Dorsolateral prefrontal cortex (tissue), 122 donors: ENCODE measurements at places on chromosomes 6 and 20.

GRCh38 chr6:2770171-2770570, 5.0 kb downstream of the WRNIP1 start:
- DNase-seq: no peak

GRCh38 chr20:63553933-63554290, at the start of gene FNDC11:
Gene FNDC11, plus strand, starts transcription at chr20:63554159. Its CDS starts 1,505 bp downstream, at chr20:63555664.
- DNase-seq: no peak

DNA sequence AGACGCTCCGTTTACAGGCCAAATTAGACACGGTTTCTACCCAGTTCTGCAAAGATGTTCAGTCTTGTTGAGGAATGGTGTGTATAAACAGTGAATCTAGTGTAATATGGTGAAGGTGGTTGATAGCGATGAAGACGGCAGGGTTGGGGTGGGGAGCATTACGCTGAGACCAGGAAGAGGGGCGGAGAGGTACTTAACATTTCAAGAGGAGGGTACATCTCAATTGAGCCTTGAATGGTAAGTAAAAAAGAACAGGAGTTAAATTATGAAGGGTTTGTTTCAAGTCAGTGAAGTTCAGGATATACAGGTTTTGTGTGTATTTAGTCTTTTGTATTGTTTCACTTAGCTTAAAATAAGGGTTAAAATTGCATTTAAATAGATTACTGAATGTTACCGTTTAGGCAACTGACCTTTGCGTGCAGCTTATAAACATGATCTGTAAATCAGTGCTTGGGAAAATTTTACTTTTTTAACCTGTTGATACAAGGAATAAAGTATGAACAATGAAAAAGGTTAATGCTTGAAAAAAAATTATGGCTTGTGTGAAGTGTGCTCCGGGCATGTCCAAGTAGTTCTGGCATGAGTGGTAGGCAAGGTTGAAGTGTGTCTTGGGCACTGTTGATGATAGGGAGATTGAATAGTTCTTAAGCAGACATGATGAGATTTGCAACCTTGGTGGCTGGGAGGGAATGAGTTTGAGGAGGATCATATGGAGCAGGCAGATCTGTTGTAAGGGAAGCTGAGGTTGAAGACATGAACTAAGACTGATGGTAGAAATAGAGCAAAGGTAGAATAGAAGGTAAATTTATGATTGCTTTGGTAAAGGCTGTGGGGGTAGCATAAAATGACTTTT, 842 bp downstream of the POLR1C start:
- DNase-seq: no peak

DNA sequence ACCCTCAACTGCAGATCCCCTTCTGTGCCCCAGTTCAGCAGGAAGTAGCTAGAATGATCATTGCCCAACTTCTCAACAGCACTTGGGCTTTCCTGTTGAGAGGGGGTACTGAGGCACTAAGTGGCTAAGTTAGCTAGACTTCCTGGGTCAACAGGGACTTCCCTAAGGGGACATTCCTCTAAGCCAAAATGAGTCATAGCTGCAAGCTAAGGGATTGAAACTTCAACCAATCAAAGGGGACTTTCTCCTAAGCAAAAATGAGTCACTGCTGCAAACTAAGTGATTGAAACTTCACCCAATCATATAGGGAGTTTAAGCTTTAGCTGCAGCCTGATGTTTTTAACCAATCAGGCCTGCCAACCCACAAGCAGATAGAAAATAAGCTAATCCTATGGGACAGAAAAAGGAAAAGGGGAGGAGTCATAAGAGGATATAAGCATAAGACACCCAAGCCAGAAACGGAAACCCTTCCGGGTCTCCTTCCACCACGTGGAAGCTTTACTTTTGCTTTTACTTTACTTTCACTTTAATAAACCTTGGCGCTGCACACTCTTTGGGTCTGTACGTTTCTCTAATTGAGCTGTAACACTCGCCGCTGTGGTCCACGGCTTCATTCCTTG, 659.0 kb upstream of the HS3ST5 start:
- DNase-seq: no peak

DNA sequence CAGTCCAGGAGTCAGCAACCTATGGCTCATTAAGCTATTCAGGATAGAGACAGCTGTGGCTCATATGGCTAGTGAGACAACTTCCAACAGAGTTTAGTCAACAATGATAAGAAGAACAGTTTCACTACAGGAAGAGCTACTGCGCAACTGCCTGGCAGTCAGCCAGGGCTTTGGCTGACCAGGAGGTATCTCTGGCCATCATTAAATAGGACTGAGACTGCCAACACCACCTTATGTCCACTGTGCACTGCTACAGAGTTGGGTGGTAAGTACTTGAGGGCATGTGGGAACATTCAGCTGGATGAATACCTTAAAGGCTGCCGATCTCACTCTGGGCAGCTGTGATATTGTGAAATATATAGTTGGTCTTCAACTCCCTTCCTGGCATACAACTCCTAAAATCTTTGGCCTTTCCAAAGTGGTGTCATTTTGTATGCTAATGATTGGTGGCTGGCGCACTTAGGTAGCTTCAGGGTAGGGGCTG, 52.2 kb upstream of the FAM83C start:
- DNase-seq: no peak

- no peak for DNase-seq
Observed at GRCh38 chr6:94065707-94066337, 646.5 kb upstream of the EPHA7 start.

GRCh38 chr6:10720265-10720959, 2.5 kb upstream of the TMEM14C start:
- peak; percentile 47 for DNase-seq

GRCh38 chr20:32344835-32345506, 13.2 kb upstream of the ASXL1 start:
- no peak for DNase-seq

- no peak for DNase-seq
Observed at GRCh38 chr20:57153238-57153905, 113.1 kb downstream of the BMP7 start.

DNA sequence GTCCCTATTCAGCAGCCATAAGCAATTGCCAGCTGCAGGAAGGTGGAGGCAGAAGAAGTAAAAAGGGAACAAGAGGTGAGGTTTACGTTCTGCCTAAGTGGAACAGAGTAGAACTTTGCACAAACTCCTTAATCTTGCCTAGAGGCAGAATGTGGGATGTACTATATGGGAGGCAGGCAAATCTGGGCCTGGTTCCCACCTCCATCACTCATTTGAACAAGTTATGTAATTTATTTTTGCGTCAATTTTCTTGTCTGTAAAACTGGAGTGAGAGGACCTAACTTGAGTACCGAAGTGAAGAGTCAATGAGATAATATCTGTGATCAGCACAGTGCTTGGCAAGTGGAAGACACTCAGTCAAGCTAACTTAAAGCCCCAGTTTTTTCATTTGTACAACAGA, 2.0 kb upstream of the TPBG start:
- no peak for DNase-seq
